ENCODE measurements at places on chromosomes 7 and 10.

DNA sequence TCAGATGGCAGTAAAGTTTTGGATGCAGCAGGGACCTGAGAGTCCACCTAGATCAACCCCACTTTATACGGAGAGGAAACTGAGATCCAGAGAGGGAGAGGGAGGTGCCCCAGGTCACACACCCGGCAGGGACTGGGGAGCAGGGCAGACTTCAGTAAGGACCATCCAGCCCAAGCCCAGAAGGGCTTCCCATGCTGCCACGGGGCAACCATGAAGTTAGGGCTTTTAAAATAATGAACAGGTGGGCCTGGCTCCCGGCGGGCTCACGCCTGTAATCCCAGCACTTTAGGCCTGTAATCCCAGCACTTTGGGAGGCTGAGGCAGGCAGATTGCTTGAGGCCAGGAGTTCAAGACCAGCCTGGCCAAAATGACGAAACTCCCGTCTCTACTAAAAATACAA, 98.5 kb downstream of the HIP1 start:
- DNase-seq: no peak

DNA sequence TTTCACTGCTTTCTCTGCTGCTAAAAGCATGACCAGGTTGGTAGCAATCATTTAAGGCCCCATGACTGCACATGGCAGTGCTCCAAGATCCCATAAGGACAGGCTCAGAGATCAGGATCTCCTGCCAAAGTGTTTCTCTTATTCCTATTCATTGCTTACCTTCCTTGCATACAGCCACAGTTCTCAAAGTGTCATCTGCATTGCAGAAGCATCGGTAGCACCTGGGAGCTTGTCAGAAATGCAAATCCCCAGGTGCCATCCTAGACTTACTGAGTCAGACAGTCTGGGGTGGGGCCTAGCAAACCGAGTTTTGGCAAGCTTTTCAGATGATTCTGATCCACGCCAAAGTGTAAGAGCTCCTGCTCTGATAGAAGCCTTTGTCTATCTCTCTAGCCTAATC, 489.0 kb upstream of the AUTS2 start:
- no peak for DNase-seq

GRCh38 chr7:135480966-135481597, 28.8 kb downstream of the CNOT4 start:
- no peak for DNase-seq

- no peak for DNase-seq
Observed at GRCh38 chr10:48896756-48897440, 42.7 kb downstream of the LRRC18 start.

DNA sequence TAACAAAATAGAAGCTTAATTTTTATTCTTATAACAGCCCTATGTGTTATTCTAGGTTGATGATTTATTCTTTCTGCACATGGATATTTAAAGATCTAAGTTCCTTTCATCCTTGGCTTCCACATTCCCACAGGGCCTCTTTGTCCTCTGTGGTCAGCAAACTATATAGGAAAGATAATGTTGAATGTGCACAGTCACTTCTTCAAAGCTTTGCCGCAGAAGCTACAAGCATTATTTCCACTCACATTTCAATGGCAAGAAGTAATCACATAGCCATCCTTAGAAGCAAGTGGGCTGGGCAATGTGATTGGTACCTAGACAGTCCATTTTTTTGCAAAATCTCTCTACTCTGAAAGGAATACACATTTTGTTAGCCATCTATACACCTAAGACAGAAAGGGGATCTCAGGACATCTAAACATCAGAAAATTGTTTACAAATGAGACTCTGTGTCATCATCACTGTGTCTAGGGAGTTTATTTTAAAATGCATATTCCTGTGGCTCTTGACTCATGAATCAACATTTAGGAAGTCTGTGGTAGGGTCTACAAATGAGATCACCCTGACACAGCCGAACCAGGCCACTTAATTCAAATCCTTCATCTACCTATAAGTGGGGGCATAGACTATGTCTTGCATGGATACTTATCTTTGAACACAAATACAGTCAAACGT, 1060.5 kb downstream of the XPNPEP1 start:
- DNase-seq: no peak

- DNase-seq: no peak
Observed at GRCh38 chr7:6256677-6257535, 15.5 kb downstream of the CYTH3 start.

- no peak for DNase-seq
Observed at GRCh38 chr10:11201911-11202310, 184.2 kb downstream of the CELF2 start.

GRCh38 chr7:2452074-2452507, 24.1 kb downstream of the GRIFIN start:
- DNase-seq: no peak

GRCh38 chr7:150648353-150649079, 16.3 kb upstream of the GIMAP6 start:
- DNase-seq: no peak

DNA sequence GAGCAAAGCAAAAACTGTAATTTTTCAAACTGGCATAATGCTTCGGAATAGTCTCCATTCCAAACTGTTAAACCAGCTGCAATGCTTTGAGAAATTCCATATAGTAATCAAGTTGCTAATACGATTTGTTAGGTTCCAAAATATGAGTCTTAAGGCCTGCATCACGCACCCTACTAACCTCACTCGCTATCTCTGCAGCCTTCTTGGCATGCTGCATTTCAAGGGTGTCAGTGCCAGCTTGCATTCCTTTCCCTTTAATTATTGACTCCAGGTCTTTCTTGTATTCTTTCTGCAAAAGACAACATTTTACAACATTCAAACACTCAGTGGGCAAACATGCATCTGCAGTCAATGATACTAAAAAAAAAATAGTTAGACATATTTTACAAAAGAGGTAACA, 61.8 kb downstream of the NEBL start:
- DNase-seq: no peak

DNA sequence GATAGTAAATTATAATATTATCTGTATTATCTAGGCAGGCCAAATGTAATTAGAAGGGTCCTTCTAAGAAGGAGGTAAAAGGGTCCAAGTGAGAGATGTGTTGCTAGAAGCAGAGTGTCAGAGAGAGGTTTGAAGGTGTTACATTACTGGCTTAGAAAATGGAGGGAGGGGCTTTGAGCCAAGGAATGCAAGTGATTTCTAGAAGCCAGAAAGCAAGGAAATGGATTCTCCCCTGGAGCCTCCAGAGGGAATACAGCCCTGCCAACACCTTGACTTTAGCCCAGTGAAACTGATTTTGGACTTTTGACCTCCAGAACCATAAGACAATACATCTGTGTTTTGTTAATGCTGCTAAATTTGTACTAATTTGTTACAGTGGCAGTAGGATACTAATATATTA, 97.9 kb upstream of the IL6 start:
- DNase-seq: no peak

DNA sequence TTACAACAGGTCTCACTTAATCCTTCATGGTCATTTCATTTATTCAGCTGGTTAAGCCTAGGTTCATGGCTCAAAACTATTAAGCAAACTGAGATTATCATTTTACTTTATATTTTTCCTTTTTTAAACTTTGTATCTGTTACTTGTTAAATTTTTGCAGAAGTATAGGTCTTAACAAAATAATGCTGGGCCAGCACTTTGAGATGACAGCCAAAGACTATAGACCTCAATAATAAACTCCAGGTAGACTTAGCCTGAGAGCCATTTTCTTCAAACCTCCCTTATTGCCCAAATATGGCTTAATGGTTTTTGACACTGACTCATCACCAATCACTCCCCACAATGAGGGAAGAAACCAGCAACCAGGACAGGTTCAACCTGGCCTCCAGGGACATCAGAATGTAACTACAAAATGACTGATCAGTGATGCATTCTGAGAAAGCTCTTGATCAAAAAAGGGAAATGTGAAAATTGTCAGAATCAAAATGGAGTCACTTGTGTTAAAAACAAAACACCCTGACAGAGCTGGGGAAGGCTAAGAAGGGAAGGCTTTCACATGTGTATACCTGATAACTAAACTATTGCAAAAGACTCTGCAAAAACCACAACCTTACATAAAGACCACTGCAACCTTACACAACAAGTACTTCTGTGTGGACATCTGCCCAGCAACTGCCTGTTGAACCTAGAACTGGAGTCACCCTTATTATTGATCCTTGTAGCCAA, 2.1 kb upstream of the CCDC126 start:
- peak; percentile 70 for DNase-seq

GRCh38 chr7:144987686-144988085, 151.8 kb upstream of the TPK1 start:
- no peak for DNase-seq

DNA sequence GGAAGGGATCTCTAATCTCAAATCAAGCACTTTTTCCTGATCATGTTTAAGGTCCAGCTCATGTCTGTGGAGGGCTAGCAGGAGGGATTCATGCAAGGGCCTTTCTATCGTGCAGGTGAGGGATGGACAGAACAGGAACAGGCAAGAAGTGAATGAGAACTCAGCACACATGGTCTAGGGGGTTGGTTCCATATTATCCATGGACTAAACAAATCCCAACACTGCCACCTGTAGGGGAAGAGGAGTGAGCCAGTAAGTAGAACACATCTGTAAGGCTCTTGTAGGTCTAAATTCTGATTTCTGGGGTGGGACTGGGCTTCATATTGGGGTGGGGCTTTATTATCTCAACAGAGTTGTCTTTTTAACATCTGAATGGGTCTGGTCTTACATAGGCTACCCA, 138.0 kb upstream of the TARP start:
- no peak for DNase-seq

DNA sequence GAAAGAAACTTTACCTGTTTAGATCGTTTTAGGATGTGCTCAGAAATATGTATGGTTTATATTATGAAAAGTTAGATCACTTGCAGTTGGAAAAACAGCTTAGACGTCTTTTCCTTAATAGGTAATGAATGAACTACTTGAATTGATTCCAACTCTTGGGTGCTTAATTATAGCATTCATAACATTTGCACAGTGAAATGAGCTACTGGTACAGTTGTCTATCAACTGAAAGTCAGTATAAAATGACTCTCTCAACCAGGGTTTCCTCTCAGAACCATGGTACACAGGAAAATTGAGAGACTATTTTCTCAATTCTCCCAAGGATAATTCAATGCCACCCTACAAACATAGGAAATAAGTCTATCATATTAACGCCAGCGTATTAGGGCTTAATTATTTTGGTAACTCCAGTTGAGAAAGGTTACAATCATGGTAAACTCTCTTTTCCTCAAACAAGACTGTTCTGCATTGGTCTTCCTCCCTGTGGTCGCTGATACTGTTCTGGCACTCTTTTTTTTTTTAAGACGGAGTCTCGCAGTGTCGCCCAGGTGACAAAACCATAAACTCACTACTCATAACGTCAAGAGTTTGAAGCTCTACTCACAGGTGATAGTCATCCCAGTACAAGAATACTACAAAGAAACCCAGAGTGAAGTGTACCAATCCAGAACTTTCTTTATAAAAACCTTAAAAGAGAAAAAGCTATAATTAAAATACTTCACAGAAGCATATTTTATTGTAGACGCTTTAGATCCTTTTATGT, 2.0 kb downstream of the ANLN start:
- peak; percentile 19 for DNase-seq

GRCh38 chr10:96560966-96561887, 25.6 kb downstream of the TM9SF3 start:
- no peak for DNase-seq

- DNase-seq: peak; percentile 26
Observed at GRCh38 chr7:6436385-6436685, 11.4 kb downstream of the DAGLB start.

GRCh38 chr7:31017032-31017675, 35.0 kb upstream of the ADCYAP1R1 start:
- DNase-seq: no peak

GRCh38 chr10:123778719-123779517, 112.7 kb downstream of the CPXM2 start:
- no peak for DNase-seq

GRCh38 chr7:69399401-69399800, 198.9 kb upstream of the AUTS2 start:
- no peak for DNase-seq

DNA sequence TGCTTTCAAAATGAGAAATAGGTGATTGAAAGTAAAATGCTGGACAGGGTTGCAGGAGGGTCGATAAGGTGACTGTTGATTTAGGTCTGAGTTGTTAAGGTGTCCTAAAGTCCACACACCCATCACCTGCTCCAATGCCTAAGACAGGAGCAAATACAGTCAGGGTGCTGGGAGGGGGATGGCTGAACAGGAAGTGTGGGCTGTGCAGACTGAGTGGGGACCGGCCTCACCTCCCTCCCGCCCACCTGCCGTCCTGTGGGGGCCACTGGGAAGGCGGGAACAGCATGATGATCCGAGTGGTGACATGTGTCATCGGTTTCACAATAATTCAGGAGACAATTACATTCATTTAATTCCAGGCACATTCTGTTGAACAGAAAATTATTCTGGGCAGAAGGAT, 260.8 kb downstream of the DNAJB6 start:
- DNase-seq: no peak

DNA sequence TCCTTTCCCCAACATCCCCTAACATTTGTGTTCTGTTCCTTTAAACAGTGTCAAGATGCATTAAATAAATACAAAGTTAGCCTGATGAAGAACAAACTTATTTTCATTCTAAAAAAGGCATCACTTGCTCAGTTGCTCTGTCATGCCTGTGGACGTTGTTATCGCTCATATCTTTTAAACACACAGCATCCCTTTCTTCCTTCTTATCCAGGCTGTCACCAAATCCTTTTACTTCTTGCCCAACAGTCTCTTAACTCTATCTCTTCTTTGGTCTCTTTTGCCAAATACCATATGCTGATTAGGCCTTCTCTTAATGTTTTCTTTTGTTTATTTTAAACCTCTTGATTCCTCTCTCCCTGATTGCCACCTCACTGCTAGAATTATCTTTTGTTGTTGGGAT, 43.9 kb downstream of the DKK1 start:
- no peak for DNase-seq

DNA sequence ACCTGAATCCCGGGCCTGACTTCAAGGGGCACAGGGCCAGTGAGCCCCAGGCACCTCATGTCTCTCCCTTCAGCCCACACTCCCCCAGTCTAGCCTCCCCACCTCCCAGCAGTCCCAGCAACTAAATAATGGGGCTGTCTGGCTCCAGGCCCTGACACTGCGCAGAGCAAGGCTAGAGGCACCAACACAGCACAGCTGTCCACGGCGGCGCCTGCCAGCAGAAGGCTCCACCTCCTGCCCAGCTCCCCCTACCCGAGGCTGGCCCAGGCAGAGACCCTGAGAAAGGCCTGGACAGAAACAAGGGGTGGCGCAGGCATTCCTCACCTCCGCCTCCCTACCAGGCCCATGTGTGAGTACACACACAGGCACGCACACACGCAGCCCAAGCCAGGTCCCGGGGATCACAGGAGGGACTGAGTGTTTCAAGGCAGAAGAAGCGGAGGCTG, 6.1 kb downstream of the KCNH2 start:
- no peak for DNase-seq
